Activated T-helper 17 cell treated with anti-CD3 and anti-CD28 coated beads, Interleukin-2, amount 50 U/mL, for 72 hours (primary cell): ENCODE measurements at places on chromosomes 2 and 18. TPM values are rescaled to one million over a fixed set of nuclear protein-coding genes. Genes with fewer than 3 reads are reported as not detected.

Gene SCTR
- not detected for total RNA-seq

Gene CYTIP
- total RNA-seq, result 581 TPM

Gene RBFA
- 39.4 TPM for total RNA-seq

Gene ESPNL
- total RNA-seq, result 1.0 TPM

Gene MAP2
- total RNA-seq, result 0.24 TPM

GRCh38 chr2:240731178-240731545, 39.5 kb downstream of the AQP12A start:
- no peak for ATAC-seq

GRCh38 chr2:207045531-207045930, 106.2 kb downstream of the CPO start:
- ATAC-seq, result no peak

GRCh38 chr2:206245265-206245672, 29.2 kb upstream of the ZDBF2 start:
- ATAC-seq, result peak; percentile 46

DNA sequence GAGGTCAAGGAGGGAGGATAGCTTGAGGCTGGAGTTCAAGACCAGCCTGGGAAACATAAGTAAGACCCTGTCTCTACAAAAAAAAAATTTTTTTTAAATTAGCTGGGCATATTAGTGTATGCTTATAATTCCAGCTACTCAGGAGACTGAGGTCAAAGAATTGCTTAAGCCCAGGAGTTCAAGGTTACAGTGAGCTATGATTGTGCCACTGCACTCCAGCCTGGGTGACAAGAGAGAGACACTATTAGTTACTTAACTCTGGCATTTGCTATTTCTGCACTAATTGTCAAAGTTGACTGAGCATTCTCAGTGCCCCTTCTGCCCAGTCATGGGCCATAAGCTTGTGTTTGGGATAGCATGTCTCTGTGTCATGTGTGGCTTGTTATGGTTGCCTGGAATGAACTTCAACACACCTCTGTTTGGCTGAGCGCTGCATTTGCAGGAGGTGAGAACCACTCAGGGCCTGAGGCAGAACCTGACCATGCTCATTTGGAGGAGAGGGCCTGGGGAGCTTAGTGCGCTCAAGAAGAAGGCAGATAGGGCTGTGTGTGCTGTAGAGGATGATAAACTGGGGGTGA, 77.7 kb downstream of the SH3RF3 start:
- no peak for ATAC-seq

- ATAC-seq, result no peak
Observed at GRCh38 chr2:64615192-64615763, 38.4 kb downstream of the SERTAD2 start.

DNA sequence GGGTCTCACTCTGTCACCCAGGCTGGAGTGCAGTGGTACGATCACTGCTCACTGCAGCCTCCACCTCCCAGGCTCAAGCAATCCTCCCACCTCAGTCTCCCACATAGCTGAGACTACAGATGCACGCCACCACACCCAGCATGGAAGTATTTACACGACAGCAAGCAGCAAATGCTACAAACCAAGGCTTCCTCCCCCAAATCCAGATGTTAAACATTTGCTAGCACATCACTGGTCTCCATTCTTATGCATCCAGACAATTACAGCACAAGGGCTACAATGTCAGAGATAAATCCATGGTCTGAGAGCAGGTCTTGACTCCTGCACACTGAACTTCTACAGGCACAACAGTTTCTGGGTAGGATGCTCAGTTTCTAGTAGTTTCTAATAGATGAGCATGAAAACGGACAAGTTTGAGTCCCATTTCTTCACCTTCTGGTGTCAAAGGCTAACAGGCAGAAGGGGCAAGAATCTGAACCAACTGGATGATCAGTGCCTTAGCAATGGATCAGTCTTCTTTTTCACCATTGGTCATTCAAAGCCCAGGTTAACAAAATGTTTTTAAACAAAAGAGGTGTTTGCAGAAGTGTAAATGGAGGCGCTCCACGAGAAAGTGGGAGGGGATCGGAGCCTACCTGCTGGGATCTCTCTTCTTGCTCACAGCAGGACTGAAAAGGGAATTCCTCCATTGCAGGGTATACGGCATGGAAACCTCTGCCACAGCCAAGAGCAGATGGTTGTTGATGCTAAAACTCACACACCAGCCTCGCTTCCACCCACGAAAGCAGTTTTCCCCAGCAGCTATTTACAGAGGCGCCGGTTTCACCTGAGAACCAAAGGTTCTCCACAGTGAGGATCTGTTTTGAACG, 135.0 kb upstream of the ARL4C start:
- ATAC-seq, result no peak

DNA sequence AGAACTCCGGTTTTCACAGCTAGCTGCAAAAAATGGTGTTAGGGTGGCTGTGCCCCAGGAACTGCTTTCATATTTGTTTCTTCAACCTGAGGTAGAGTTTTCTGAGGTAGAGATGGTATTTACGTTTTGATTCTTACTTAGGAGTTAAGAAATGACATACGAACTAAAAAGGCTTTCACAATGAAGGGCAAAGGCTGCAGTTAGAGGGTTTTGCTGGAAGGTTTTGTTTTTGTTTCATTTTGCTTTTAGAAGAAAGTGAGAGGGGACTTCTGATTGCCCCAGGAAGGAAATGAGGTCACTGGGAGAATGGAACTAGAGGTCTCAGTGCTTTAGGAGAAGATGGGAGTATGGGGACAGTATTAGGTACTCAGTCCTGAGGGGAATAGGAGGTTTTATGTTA, 15.5 kb downstream of the CDCA7 start:
- peak; percentile 69 for ATAC-seq

- ATAC-seq, result no peak
Observed at GRCh38 chr18:78820161-78820834, 159.3 kb upstream of the SALL3 start.

DNA sequence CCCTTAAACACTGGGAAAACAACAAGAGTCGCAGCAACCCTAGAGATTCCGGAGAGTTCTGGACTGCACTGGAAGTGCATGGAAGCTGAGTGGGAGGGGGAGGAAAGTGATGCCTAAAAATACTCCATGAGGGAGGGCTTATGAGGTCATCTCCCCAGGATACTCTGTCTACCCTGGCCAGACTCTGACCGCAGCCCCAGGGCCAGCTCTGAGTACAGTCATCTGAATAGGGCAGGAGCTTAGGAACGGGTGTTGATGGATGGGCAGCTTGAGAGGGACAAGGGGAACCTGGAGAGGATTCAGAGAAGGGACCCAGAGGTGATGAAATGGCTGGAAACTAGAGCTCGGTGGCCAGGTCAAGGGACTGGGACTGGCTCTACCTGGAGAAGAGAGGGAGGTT, 79.3 kb upstream of the IGFBP5 start:
- ATAC-seq, result no peak

DNA sequence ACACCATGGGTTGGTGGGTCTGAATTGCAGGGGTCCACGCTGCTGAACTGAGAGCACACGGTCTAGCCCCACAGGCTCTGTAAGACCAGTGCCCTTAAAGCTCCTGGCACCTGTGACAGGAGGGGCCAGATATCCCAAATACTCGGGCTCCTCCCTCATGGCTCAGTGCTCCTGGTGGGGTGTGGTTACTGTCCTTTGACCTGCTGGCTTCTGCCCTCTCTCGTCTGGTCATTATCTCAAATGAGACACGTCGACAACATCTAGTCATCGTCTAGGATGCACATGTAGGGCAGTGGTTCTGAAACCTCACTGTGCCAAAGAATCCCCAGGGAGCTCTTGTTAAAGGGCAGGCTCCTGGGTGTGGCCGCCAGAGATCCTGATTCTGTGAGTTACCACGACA, 258.4 kb downstream of the LOXHD1 start:
- ATAC-seq, result no peak

DNA sequence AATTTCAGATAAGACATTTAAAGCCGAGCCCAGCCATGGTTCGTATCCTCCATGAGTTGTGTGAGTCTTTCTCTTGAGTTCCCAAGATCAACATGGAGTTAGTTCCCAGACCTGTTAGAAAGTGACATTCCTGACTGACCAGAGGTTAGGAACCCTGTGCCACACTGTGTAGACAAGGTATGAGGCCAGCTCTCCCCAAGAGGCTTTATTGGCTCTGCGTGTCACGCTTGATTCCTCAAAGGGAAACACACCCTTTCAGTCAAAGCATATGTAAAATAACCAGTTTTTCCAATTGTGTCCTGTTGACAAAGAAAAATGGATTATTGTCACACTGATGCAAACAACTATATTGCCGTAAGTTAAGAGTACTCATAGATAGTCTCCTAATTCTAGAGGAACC, 1.2 kb downstream of the SULT1C3 start:
- ATAC-seq, result no peak

DNA sequence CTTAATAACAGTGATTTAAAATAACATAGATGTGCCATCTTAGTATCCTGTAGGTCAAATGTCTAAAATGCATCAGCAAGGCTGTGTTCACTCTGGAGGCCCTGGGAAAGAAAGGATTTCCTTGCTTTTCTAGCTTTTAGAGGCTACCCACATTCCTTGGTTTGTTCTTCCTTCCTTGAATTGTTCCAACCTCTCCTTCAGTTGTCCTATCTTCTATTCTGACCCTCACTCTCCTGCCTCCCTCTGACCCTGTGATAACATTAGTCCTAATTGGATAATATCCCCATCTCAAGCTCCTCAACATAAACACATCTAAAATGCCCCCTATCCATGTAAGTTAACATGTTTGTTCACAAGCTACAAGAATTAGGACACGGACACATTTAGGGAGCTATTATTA, 733.5 kb downstream of the SOCS6 start:
- no peak for ATAC-seq

- no peak for ATAC-seq
Observed at GRCh38 chr2:124805060-124805459, 780.0 kb downstream of the CNTNAP5 start.

GRCh38 chr2:204239411-204240165, 303.0 kb downstream of the ICOS start:
- no peak for ATAC-seq

DNA sequence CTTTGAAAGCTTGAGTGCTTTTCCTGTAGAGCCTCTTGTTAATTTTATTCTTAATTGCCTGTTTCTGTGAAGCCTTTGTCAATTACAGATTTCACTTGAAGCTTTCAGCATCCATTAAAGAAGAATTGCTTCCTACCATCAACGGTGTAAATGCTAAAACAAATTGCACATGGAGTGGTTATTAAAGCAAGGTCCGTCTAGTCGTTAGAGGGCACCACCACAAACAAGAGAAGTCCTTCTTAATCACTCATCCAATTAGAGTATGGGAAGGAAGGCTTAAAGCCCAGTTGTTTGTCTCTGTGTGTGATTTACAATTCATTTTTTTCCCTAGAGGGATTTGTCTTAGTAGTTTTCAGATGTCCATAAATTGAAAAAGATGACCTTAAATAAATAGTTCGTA, 1.6 kb downstream of the KCNJ3 start:
- ATAC-seq, result no peak

DNA sequence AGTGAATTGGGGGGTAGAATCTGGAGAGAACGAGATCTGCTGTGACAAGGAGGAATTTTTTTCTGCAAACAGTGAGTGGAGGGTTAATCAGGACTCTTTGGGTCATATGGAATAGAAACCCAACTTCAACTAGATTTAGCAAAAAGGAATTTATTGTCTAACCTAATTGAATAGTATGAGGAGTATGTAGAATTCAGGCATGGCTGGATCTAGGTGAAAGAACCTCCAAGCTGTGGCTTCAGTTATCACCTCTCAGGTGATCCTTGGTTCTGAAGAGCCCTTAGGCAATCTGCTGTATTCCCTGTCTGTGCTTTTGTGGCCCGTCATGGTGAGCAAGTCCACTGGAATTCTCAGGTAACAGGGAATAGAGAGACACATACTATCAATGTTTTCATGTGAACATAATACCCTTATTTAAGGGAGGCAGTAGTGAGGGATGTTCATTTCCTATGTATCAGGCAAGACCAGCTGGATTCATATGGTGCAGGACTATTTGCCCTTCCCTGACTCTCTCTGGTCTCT, 164.7 kb downstream of the ALPK2 start:
- ATAC-seq, result no peak

DNA sequence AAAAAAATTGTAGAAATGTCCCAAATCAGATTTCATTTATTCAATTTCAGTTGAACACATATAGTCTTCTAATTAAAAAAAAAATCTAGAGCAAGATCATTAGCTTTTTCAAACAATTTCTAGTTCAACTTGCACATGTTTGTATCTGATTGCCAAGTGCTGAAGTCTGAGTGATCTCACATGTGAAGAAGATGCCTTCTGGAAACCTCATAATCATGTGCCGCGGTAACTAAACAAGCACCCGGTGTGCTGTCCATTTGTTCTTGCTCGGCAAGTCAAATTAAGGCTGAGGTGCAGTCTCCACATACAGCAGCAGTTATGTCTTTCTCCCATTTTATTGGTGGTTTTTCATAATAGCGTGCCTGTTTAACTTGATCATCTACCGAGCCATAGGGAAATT, 18.7 kb downstream of the CABLES1 start:
- ATAC-seq, result no peak

- ATAC-seq, result peak; percentile 89
Observed at GRCh38 chr18:76721207-76721996, 101.0 kb upstream of the ZNF236 start.

GRCh38 chr2:186575302-186575701, 14.6 kb upstream of the ITGAV start:
- peak; percentile 81 for ATAC-seq
